ENCODE measurements at places on chromosomes 11 and 22. TPM values are rescaled to one million over a fixed set of nuclear protein-coding genes. Genes with fewer than 3 reads are reported as not detected.
A peak's percentile ranks its signal among the peaks of the same experiment; 100 is the strongest.

DNA sequence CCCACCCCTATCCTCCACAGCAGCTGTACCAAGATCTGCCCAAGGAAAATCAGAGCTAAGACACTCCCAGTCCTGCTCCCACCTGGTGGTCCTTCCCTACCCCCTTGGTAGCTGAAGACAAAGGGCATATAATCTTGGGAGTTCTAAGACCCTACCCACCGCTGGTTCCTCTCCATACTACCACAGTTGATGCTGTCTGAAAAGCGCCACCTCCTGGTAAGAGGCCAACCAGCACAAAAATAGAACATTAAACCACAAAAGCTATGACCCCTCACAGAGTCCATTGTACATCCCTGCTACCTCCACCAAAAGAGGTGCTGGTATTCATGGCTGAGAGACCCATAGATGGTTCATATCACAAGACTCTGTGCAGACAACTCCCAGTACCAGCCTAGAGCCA lies 161.5 kb upstream of the ARHGAP42 start:
- peak; percentile 35 for DNase-seq

GRCh38 chr11:72380132-72380503 lies 54.2 kb downstream of the CLPB start:
- DNase-seq: no peak

Gene SCN2B
- total RNA-seq: 0.37 TPM

Gene PHETA2
- total RNA-seq: 2.3 TPM

Gene LYVE1
- 0.51 TPM for total RNA-seq

DNA sequence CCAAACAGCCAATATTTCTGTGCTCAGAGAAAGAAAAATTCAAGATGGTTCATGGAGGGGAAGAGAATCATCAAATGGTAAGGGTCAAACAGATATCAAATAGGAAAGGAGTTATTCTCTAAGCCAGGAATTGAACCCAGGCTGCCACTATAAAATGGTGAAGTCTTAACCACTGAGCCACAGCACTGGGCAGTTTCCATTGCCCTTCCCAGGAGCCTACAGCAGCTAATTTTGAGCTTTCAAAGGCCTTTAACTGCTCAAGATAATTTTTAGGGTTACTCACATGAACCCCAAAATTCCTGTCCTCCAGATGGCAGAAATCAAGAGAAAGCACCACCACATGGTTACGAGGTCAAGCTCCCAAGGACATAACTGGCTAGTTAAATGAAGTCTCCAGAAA lies 176.2 kb downstream of the KIF18A start:
- DNase-seq: no peak

DNA sequence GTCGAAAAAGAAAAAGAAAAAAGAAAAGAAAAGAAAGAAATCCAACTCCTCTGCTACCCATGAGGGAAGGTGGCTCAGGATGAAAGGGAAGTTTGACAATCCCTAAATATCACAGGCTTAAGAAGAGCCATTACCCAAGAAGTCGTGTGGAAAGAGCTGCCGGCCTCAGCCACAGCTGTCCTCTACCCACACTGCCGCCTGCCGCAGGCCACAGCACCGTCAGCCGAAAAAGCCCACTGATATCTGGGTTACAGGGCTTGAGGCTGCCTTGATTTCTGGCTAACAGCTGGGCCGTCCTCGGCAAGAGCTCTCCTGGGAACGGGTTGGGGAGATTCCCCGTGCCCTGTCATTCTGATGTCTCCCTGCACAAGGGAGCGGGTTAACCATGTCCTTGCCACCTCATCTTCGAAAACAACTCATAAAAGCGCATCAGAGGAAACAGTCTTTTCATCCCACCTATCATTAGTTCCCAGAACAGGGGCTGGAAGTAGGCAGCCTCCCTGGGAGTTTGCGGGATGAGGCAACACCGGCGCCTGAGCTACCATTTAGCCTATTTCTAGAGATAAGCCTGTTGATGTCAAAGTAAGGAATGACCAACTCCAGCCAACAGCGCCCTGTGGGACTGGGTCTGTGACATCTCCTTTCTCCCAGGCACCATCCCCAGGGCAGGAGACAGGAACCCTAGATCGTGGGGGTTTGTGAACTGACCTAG lies 21.8 kb upstream of the SNX32 start:
- DNase-seq: no peak

DNA sequence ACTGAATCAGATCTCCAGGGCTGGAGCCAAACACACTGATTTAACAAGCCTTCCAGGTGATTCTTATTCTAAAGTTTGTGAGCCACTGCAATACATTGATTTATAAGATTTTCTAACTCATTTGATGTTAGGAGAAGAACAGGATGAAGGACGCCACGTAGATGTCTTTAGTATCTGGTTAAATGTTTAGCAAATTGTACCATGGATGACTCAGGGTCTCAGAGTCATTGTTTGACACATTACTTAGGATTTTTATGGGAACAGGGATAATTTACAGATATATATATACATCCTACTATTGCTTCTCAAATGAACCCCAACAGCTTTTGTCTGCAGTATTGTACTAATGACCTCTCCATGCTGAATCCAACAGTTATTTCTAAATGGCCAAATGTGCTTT lies 143.1 kb upstream of the DDI1 start:
- DNase-seq: no peak

Gene OR5B21
- not detected for total RNA-seq

Gene TNNT3
- 0.40 TPM for total RNA-seq

Gene TMEM86A
- total RNA-seq: 0.87 TPM

DNA sequence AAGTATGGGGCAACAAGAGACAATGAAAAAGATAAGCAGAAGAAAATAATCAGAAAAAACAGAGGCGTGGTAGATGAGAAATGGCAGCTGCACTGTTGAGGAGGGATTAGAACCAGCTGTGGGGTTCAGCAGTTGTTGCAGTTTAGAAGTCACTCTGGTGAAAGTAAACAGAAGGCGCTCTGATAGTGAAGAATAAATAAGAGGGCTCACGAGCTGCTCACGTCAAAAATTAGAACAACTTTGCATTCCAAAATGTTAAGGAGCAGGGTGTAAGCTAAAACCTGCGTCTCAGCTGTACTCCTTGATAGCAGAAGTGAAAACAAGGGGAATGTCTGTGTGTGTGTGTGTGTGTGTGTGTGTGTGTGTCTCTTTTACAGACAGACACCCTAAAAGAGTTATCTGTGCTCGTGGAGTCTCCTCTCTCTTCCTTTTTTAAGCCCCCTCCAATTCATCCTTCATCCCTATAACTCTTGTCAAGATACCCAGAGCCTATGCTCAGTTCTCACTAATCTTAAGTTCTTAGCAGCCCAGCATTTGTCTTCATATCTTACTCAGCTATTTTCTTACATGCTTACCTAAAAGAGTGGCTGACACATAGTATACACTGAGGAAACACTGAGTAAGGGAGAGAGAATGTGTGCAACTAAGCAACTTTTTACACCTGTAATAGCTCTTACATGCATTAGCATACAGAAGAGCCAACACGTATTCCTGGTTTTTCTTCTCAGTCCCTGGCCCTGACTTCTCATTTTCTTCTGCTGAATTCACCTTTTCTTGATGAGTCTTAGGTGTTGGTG lies 8.9 kb downstream of the TTC17 start:
- no peak for DNase-seq

GRCh38 chr11:79668575-79668974 lies 227.7 kb upstream of the TENM4 start:
- DNase-seq: no peak

GRCh38 chr11:111530091-111530490 lies 10.4 kb upstream of the LAYN start:
- DNase-seq: no peak

- DNase-seq: no peak
Measured at GRCh38 chr11:114366331-114367243, 33.7 kb downstream of the C11orf71 start.

Gene USP35
- 12.5 TPM for total RNA-seq

Gene SCGB1C1
- total RNA-seq: not detected

DNA sequence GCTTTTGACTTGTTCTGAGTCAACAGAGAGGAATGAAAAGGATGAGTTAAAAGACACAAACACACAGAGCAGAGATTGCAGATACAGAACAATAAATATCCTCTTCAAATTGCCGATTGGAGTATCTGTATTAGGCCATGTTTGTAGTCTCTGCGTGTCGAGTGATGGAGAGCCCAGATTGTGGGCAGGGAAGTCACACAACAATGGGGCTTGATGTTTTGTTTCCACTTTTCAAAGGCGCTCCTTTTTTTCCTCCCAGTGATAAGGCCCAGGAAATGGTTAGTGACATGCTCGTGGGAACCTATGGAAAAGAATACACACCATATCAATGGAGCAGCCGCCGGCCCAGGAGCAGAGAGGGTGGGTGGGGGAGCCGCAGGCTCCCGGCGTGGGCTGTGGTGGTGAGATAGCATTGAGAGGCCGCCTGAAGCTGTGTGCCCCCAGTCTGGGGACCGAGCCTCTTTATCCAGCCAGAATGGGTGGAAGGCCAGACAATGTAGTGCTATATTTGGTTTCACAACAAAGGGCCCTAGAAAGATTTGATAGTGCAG lies 555.9 kb downstream of the INSC start:
- DNase-seq: no peak

DNA sequence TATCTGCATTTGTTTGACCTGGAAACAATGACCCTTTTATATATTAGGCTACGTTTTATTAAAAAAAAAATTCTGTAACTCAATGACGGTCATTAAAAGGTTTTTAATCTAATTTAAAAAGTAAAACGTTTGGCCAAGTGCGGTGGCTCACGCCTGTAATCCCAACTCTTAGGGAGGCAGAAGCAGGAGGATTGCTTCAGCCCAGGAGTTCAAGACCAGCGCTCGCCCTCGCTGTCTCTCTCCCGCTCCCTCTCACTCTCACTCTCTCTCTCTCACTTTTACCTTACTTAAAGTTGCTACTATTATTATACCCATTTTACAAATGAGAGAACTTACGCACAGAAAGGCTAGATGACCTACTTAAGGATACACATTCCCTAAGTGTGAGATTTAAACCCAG lies 814 bp upstream of the NARS2 start:
- no peak for DNase-seq

Measured in neural progenitor cell (in vitro differentiated cells).